Kidney glomerular epithelial cell (primary cell): ENCODE measurements at places on chromosomes 11 and 22.

DNA sequence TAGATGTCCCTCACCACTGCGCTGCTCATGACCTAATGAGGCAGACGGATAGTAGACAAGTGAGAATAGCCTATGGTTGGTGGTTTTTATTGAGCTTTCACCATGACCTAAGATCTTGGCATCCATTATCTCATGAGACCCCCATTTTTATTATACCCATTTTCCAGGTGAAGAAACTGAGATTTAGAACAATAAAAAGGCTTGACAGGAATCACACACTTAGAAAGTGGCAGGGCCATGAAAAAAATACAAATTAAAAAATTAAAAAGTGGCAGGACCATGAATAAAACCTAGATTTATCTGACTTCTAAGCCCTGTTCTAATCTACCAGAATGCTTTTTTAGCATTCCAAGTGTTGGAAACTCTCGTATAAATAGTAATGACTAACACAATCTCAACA is 1.1 kb downstream of the LRRC55 start:
- no peak for DNase-seq

- no peak for DNase-seq
Observed at GRCh38 chr11:15585602-15586331, 471.0 kb downstream of the INSC start.

DNA sequence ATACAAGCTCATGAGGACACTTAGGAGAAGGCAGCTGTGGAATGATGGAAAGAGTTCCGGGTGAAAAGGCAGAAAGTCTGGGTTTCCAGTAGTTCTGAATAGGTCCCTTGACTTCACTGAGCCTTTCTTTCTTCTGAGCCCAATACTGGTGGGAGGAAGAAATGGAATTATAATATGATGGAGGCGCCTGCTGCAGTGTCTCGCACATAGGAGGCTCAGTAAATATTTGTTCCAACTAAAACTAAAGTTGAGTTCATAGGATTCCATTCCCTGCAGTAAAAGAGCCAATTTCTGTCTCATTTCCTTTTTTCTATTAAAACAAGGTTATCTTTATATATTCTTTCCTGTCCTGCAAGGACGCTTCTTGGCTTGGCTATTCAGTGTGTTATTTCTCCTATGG is 5.2 kb upstream of the CLMP start:
- DNase-seq = no peak

- peak; percentile 52 for DNase-seq
Observed at GRCh38 chr11:13446444-13446843, 16.6 kb downstream of the BTBD10 start.

- no peak for DNase-seq
Observed at GRCh38 chr11:119739021-119739703, 10.2 kb upstream of the NECTIN1 start.

GRCh38 chr11:82937554-82937953 is 36.0 kb downstream of the DDIAS start:
- DNase-seq = no peak

DNA sequence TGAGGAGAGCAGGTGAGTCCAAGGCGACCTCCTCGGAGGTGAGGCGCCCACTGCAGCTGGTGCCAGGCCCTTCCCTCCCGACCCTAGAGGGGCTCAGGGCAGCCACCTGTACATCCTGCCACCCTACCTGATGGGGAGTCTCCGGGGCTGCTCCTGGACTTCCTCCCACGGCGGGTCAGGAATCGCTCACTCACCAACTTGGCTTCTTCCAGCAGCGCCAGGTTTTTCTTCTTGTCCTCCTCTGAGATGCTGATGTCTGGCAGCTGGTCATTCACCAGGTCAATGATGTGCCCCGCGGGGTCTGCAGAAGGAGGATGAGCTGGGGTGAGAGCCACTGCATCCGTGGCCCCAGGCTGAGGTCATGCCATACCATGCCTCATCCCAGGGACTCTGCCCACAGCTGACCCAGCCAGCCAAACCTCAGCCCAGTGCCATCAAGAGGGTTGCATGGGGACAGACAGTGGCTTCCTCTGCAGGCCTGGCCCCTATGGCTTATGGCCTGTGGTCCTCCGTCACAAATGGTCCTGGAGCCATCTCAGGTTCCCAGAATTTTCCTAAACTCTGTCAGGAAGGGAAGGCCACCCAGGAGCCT is 61.0 kb upstream of the LYVE1 start:
- no peak for DNase-seq

- DNase-seq = no peak
Observed at GRCh38 chr11:121946514-121946913, 169.5 kb downstream of the BLID start.

DNA sequence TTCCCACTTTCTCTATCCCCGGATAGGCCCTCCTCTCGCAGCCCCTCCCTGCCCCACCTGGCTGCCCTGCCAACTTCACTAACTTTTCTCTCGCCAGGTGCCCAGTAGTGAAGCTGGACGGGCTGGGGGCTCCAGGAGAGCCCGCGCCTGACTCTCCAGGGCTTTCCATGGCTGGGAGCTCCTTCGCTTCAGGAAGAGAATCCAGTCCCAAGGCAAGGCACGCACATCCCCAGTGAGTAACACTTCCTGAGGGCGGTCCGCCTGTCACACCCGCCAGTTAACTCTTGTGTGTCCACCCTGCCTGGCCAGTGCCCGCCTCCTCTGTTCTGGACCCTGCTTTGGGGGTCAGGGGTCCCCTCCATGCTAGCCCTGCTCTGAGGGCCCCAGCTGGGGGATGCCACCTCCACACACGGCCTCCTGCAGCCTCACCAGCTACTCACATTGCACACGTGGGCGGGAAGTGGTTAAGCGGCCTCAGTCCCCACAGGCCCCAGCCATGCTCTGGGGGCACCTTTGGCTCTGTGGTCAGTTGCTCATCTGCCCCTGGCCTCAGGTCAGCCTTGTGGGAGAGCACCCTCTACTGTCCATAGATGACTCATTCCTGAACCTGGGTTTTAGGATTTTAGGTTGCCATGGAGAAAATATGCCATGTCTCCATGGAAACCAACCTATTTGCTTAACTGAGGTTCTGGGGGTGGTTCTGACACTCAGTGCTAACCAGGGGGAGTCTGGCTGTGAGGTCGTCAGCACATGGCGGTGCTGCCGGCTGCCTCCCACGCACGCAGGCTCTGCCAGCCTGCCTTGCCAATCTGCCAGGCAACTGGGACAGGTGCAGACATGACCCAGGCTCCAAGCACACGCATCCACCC is at the start of gene RIN1:
Gene RIN1, minus strand, starts transcription at position 201 of the 869 bp plus-strand sequence. Its CDS starts 32 bp downstream, at position 169.
- DNase-seq = peak; percentile 99

DNA sequence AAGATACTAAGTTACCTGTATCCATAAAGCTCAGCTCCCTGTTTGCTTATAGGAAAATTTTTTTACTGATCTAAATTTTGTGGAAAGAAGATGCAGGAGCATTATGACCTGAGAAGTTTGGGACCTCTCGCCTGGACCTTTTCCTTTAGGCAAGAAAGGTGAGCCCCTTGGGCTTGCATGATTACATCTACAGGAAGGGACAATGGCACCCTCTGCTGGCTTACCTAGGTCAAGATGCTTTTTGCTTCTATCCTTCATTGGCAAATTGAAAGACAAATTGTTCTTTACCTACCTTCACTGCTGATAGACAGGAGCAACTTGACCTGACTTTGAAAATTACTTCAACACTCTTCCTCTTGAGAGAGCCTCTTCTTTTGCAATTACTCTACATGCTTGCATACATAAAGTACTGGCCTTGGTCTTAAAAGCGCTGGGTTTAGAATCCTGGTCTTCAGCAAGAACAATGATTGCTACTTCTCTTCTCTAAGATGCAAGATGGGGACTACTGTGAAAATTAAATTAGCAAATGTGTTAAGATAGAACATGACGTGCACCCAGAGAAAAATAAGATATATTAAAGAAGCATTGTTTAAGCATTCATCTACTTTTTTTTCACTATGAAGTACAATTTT is 147.2 kb downstream of the TRPC6 start:
- DNase-seq = peak; percentile 25

DNA sequence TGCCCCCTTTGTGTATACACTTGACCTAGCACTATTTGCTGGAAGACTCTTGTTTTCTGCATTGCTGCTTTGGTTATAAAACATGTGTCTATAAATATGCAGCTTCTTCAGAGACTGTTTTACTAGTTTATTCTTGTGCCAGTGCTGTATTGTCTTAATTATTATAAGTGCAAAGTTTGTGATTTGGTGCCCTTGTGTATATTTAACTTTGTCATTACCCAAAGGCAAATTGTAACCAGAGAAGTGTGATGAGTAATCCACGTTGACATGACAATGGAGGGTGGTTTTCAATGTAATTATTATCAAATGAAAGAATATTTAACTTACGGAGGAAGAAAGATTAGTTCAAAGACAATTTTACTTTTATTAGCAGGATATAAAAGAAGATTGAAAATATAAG is 75.0 kb upstream of the PRODH start:
- peak; percentile 2 for DNase-seq

GRCh38 chr11:50080256-50080655 is 47.6 kb downstream of the OR4C45 start:
- DNase-seq = no peak

DNA sequence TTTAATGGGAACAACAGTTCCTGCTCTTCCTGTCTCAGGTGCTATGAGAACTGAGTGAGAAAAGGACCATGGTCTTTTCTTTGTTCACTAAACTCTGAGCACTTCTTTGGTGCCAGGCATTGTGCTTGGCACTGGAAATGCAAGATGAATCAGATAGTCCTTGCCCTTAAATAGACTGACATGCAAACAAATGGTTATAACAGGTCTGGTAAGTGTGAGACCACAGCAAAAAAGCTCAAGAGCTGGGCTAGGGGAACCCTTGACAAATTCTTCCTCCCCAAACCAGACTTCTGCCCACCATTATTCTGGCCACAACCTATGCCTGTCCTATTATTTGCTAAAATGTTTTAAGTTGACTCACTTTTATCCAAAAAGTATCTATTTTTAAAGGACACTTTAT is 5.1 kb downstream of the SLC43A3 start:
- DNase-seq = no peak

DNA sequence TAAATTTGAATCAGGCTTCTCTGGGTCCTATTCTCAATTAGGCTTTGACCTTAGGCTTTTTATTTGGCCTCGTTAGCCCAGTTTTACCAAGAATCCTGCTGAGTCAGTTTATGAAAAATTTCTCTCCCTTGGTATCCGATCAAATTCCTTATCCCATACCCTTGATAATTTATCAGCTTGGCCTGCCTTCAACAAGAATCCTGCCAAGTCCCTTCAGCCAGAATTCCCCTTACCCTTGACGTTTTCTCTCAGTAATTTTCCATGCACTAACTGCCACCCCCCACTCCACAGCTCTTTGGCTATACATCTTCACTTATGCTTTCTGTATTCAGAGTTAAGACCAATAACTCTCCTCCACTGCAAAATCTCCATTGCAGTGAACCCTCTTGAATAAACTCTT is 811.0 kb upstream of the CCDC90B start:
- DNase-seq = no peak

GRCh38 chr11:123518496-123519054 is 88.5 kb downstream of the GRAMD1B start:
- DNase-seq = no peak

- no peak for DNase-seq
Observed at GRCh38 chr11:40023724-40024123, 1435.7 kb downstream of the LRRC4C start.

- no peak for DNase-seq
Observed at GRCh38 chr22:43516996-43517635, 105.3 kb downstream of the MPPED1 start.

DNA sequence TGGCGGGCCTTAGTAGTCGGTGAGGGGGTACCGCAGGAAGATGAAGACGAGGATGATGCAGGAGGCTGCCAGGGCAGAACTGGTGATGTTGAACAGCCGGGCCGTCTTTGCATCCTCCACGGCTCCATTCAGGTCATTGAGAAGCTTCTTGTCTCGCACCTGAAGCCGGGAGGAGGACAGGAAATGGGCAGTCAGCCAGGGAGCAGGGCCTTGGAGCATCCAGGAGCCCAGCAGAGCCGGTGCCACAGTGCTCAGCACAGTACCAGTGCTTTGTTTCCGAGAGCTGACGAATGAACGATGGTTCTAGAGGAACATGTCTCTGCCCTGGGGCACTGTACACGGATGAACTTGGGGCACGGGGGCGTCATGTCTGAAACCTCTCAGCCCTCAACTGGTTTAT is 15.1 kb downstream of the IFITM10 start:
- no peak for DNase-seq

- DNase-seq = no peak
Observed at GRCh38 chr22:32375678-32376450, 18.2 kb downstream of the RFPL3 start.

GRCh38 chr11:16239141-16240105 is 116.9 kb downstream of the SOX6 start:
- no peak for DNase-seq

- no peak for DNase-seq
Observed at GRCh38 chr11:12812849-12813248, 138.6 kb downstream of the TEAD1 start.

DNA sequence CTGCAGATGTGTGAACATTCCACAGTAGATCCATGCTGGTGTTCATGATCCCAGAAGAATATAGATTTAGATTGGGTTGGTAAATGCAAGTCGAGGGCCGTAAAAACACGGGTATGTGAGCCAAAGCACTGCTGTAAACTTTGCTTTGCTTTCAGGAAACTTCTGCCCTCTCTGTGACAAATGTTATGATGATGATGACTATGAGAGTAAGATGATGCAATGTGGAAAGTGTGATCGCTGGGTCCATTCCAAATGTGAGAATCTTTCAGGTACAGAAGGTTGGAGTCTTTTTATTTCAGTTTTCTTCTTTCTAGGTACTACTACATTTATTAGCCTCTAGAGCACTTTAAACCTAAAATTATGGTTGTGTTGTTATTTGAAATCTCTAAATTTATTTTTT is 36.2 kb upstream of the TTC36 start:
- DNase-seq = no peak
